ENCODE measurements at places on chromosomes 1 and 21.

GRCh38 chr1:117447661-117448060 is 80.4 kb downstream of the MAN1A2 start:
- no peak for DNase-seq

DNA sequence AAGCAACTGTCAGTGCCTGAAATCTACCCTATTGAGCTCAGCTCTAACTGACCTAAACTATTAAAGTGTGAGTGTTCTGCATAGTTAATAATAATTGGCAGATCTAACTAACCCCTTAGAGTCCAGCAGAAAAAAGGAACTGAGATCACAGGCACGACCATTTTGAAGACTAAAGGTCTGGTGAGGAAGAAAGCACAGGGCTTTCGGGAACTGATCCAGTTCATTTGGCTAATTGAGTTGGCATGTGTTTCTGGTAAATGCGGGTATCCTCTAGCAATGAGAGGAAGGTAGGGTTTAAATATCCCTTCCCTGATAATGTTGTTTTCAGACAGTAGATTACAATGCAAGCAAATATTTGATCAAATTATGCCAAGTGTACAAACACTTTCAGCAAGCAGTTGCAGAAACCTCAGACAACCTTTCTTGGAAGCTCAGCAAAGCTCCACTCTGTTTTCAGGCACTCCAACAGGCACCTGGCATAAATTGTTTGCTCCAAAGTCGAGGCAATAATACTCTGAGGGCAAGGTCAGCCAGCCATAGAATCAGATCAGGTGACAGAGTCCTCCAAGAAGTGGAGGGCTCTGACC is 100.8 kb downstream of the KCNK1 start:
- no peak for DNase-seq

- peak; percentile 83 for DNase-seq
Observed at GRCh38 chr1:44808938-44809917, 905 bp downstream of the BTBD19 start.

- no peak for DNase-seq
Observed at GRCh38 chr1:72937905-72938304, 655.6 kb upstream of the NEGR1 start.

- no peak for DNase-seq
Observed at GRCh38 chr1:20698195-20698910, 19.5 kb downstream of the KIF17 start.

DNA sequence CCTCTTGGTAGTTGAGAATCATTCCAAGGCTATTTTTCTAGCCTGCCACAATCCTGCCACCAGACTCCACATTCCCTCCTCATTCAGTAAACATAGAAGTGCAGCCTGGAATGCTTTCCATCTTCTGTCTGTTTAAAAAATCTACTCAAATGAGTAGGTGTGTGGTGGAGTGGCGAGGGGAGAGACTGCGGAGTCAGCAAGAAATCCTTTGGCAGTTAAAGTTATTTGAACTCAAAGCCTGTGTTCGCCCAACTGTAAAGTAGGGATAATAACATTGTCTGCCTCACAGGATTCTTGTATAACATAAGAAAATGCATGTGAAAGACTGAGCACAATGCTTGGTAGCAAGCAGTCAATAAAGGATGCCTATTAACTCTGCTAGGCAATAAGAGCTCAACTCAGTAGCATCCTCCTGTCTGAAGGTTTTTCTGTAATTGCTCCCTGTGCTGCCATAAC is 22.2 kb upstream of the DPT start:
- DNase-seq, result no peak

DNA sequence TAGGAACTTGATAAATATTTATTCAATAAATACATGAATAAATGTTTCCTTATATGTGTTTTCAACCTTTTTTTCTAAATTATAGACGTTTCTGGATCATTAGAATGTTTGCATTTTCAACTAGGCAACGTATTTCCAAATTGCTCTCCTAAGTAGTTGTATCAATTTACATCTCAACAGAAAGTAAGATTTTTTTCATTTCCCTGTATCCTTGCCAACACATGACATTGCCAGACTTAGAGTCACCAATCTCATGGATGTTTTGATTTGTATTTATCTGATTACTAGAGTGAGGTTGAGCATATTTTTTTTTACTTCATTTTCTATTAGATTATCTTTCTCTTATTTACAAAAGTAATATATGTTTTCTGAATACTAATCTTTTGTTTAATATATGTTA is 22.2 kb upstream of the SMG7 start:
- no peak for DNase-seq

Data from stimulated activated naive CD4-positive, alpha-beta T cell (primary cell).